Ovary (tissue), 10 donors: ENCODE measurements at places on chromosomes 13 and 19.
A peak's percentile ranks its signal among the peaks of the same experiment; 100 is the strongest.

DNA sequence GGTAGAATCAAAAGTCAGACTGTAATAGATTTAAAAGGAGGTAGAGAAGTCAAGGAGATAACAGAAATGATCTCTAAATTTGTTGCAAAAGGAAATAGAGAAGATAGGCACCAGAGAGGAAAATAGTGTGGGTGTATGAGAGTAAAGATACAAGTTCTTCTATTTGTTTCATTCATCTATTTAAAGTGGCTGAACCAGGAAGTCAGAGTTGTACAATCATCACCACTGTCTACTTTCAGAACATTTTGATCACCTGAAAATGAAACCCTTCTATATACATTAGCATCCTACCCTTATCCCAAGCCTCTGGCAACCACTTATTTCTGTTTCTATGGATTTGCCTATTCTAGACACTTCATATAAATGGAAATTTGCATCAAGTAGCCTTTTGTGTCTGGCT lies 36.7 kb downstream of the INTS6 start:
- no peak for DNase-seq

DNA sequence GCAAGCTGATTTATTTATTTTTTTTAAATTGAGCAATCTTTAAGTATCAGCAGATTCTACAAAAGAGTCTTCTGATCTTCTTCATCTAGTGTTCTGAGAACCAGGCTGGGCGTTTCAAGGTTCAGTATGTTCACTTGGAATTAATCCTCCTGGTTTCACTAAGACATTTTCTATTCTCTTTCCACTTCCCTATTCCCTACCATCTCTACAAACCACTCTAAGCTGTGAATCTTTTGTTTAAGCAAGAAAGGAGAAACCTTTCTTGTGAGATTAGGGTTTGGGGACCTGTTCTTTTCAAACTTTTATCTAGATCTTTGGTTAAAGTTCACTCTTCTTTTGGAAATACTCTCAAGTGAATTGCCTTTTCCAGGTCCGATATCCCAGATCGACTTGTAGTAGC lies 59.3 kb downstream of the URI1 start:
- DNase-seq: no peak

DNA sequence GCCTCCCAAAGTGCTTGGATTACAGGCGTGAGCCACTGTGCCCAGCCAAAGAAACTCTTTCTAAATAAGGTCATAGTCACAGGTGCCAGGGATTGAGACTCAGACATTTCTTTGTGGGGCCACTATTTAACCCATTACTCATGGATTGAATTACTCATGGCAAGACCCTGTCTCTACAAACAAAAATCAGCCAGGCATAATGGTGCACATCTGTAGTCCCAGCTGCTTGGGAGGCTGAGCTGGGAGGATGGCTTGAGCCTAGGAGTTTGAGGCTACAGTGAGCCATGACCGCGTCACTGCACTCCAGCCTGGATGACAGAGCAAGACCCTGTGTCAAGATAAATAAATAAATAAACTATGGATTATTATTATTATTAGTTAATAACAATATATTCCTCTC lies 3.6 kb upstream of the KLF2 start:
- no peak for DNase-seq

DNA sequence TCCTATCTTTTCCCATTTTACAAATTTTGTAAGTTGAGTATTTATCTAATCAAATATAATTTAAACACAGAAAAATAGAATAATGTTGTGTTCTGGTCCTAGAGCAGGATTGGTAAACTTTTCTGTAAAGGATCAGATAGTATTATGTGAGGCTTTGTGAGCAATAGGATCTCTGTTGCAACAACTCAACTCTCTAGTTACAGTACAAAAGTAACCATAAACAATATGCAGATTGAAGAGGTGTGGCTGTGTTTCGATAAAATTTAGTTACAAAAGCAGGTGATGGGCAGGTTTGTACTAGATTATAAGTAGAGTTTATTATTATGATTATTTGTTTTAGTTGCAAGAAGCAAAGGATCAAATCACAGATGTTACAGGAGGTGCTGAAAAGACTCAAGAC lies 15.2 kb upstream of the C1QTNF9B start:
- no peak for DNase-seq

DNA sequence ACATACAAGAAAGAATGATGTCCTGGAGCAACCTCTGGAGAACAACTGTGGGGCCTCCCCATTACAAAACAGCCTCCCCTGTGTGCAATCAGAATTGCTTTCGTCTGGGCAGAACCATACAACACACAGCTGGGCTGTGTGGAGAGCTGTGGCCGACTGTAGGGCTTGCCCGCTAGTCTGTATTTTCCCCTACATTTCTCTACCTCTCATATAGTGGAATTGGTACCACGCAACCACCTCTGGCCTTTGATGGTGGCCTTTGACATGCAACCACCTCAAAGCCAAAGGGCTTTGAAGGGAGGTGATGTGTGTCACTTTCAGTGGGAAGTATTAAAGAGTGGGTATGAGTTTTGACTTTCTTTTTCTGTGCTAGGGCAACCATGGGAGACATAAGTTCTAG lies 34.0 kb downstream of the GARRE1 start:
- no peak for DNase-seq

GRCh38 chr19:57212109-57212508 lies 18.7 kb upstream of the AURKC start:
- DNase-seq: no peak

GRCh38 chr13:34425327-34425949 lies 516.6 kb upstream of the NBEA start:
- DNase-seq: no peak

- no peak for DNase-seq
Measured at GRCh38 chr19:41755328-41755913, at the start of gene CEACAM6. CEACAM6 (plus strand) TSS chr19:41755530; CDS start chr19:41755639, 109 bp downstream.

DNA sequence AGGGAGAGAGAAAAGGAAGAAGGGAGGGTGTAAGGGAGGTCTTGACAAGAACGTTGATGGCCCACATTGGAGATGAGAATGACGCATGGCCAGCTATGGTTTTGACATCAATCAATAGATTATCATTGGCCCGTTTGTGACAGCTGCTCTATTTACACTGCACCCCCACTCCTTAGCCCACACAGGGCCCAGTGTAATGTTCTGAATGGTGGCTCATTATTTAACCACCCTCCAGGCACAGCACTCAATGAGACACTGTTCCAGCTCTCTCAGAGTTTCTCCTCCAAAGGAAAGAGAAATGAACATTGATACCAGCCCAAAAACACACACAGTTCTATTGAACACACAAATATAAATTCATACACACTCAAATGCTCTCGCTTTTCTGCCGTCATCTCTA lies 173.0 kb upstream of the IPO5 start:
- no peak for DNase-seq

DNA sequence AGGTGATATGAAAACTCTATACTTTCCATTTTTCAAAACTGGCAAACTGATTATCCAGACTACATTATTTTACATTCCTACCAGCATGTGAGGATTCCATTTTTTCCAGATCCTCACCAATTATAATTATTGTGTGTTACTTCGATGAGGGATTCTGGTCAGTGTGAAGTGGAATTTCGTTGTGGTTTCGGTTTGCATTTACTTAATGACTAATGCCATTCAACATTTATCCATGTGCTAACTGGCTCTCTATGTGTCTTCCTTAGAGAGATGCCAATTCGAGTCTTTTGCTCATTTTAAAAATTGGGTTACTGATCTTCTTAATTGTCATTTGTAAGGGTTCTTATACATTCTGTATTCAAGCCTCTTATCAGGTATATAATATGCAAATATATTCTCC lies 1551.3 kb upstream of the MIR17HG start:
- no peak for DNase-seq

GRCh38 chr13:47420020-47420419 lies 523.2 kb upstream of the HTR2A start:
- DNase-seq: no peak

- DNase-seq: peak; percentile 99
Measured at GRCh38 chr19:43754503-43755255, at the start of gene SMG9. SMG9 (minus strand) TSS chr19:43754962; CDS start chr19:43750741, 4,221 bp downstream.

- DNase-seq: no peak
Measured at GRCh38 chr19:38538793-38539528, 78.8 kb downstream of the MAP4K1 start.

DNA sequence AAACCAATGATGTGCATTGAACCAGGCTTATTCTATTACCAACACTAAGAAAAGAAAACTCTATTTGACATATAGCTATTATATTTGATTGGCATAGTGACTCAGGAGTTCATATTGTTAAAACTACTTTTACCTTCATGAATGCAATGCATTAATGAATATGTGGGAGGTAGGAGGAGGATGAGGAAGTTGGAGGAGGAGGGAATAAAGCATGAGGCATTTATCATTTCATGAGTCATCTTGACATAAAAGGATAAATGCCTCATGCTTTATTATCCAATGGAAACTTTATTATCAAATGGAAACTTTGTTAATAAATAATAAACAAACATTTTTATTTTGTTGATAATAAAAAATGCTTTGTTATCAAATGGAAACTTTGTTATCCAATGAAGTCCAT lies 116.5 kb downstream of the SPRY2 start:
- DNase-seq: no peak

DNA sequence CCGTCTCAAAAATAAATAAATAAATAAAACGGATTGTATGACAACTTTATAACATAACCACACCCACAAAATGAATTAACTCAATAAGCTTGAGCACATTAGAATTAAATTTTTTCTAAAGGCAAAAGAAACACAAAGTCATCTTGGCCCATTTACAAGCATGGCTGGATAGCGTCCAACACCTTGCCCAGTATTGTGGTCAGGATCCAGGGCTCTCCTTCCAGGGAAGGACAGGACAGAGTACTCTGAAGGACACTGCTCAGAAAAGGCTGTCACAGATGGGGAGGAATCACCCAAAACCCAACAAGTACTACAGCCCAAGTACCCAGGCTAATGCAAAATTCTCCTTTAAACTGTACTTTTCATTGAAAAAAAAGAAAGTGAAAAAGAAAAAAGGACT lies 27.1 kb downstream of the SUGP2 start:
- no peak for DNase-seq
